ENCODE measurements at places on chromosomes 12 and 14.

DNA sequence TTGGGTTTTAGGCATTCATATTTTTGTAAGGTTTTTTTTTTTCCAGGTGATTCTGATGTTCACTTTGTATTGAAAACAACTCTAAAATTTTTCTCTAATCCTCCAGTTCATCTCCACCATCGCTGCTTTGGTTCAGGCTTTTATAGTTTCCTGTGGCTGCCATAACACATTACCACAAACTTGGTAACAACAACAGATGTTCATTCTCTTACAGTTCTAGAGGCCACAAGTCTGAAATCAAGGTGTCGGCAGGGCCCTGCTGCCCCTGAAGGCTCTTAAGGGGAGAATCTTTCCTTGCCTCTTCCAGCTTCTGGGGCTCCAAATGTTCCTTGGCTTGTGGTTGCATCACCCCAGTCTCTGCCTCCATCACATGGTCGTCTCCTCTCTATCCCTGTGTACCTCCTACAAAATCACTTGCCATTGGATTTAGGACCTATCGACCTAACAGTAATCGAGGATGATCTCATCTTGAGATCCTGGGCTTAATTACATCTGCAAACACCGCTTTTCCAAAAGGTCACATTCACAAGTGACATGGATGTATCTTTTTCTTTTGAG, 55.2 kb downstream of the PELI2 start:
- DNase-seq = no peak

- DNase-seq = no peak
Observed at GRCh38 chr12:115941362-115941761, 336.1 kb downstream of the MED13L start.

GRCh38 chr12:105032703-105033357, 46.7 kb downstream of the NOPCHAP1 start:
- DNase-seq = no peak

DNA sequence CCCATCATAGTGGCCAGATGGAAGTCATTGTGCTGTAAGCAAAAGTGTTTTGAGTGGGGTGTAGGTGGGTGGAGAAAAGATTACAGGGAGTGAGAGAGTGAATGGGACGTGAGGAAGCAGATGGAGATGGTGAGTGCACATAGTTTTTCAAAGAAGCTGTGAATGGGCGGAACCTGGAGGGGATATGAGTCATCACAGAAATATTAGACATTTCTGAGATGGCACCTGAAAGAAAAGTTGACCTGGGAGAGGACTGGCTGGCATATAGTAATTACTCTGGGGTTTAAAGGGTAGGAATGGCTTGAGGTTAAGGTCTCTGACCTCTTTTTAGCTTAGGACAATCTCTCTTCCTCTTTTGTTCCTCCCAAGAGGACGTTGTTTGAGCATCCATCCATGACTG, 50.5 kb downstream of the ANO4 start:
- DNase-seq = no peak

DNA sequence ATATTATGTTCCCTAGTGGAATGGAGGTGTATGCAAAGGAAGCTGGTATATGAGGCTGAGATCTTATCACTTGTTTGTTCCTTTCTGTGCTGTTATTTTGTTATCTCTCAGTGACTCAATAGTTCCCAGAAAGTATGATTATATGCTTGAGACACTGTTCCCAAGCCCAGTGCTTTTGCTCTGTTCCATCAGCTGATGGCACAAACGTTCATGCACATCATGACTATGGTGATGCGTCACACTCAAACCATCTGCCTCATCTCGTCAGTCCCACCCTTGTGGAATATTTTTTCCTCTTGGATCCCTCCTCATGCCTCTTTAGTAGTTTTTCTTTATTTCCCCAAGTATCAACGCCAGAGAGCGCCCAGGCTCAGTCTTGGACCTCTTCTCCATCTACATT, 786.9 kb downstream of the AACS start:
- no peak for DNase-seq

- no peak for DNase-seq
Observed at GRCh38 chr12:105226219-105226618, 9.8 kb downstream of the APPL2 start.

GRCh38 chr14:91284791-91285548, 40.5 kb upstream of the GPR68 start:
- no peak for DNase-seq

GRCh38 chr12:79424109-79424721, 266.5 kb downstream of the PAWR start:
- peak; percentile 49 for DNase-seq

DNA sequence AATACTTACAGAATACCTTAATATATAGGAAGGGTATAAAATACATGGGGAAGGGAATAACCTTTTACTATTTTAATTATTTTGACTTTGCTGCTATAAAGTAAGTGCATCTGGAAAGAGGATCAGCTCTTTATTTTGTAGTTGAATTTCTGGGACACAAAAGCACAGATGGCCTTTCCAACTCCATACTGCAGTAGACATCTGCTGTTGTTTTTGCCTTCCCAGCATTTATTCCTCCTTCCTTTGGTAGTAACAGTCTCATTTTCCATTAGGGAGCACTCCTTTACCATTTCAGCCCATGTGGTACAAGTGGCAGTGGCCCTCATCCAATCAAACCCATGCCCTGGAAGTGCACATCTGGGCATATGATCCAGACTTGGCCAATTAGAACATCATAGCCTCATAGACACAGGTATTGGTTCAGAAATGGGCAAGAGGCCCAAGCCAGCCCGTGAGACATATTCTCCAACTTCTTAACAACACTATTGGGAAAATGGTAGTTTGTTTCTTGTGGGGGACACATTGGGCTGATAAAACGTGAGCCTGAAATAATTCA, 64.8 kb upstream of the YARS2 start:
- no peak for DNase-seq

DNA sequence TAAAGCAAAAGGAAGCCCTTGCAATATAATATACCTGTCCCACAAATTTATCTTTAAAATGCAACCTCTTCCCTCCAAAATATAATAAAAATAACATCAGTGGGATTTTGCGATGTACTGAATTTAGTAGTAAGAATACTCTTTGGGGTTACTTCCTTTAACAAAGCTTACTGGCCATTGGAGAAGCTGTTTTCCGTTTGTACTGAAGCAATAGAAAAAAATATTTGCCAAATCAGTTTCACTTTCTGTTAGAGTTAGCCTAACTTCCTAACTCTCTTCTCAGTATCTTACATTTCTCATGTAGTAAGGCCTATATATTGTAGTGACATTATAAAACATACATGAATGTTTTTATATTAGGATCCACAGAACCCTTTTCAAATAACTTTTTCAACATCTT, 3.7 kb downstream of the MAX start:
- DNase-seq = no peak

DNA sequence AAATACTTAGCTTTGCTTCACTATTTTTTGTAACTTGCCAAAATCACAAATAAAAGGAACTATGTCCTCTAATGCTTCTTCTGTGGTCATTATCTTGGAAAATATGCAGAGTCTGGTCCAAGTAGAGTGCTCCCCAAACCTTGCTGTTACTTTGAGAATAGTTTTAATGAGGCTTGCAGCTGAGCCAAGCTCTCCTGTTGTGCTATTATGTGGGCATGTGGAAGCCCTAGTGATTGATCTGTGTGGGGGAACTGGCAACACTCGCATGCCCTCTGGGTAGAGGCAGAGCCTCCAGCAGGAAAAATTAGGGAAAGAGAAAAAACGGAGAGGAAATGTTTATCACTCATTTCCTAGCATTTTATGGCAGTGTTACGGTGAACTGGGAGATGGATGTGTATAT, 473.1 kb downstream of the EGLN3 start:
- no peak for DNase-seq

DNA sequence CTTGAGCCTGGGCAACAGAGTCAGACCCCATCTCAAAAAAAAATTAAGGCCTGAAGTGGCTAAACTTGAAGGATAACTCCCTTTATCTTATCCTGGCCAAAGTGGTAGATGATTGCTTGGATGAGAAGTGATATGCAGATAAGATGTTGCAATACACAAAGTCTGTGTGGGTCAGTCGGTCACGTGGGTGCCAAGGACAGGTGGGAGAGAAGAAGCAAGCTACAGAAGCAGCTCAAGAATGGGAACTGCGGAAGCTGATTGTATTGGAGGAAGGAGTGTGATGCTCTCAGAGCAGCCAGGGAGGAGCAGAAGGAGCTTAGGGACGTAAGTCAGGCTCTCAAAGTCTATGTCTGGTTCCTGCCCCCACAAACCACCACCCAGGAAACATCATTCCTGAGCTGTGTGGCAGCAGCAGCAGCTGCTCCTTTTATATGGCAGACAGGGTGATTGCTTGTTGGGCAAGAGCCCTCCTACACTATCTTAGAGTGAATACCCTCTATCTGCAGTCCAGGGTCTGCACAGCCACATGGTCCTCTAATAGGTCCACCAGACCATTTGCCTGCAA, 54.5 kb downstream of the ATP2A2 start:
- DNase-seq = no peak

DNA sequence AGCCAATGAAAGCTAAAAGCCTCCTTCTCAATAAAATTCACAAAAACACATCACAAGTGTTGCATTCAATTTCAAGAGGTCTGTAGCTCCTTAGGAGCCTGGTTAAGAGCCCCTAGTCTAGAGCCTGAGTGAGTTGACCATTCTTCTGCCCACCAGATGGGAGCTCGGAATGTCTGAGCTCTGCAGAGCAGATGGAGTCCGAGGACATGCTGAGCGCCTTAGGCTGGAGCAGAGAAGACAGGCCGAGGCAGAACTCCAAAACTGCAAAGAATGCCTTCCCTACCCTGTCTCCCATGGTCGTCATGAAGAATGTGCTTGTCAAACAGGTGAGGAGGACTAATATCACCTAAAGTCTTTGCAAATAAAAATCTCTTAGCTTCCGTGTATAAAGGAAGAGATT, 11.6 kb downstream of the CIPC start:
- DNase-seq = no peak

GRCh38 chr12:69272511-69272910, 33.1 kb downstream of the CPSF6 start:
- no peak for DNase-seq

- no peak for DNase-seq
Observed at GRCh38 chr14:86357119-86357518, 827.2 kb downstream of the FLRT2 start.

- DNase-seq = no peak
Observed at GRCh38 chr14:92470811-92471210, 42.8 kb upstream of the RIN3 start.

DNA sequence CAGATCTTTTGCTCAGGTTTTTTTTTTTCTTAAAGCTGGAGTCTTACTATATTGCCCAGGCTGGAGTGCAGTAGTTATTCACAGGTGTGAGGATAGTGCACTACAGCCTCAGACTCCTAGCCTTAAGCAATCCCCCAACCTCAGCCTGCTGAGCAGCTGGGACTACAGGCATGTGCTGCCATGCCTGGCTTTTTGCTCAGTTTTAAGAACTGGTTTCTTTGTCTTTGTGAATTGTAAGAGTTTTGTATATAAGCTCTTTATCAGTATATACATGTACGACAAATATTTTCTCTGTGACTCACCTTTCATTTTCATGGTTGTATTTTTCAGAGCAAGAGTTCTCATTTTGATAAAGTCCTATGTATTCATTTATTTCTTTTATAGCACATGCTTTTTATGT, 33.3 kb upstream of the C2CD5 start:
- no peak for DNase-seq

GRCh38 chr12:3201339-3202051, 124.3 kb downstream of the TSPAN9 start:
- no peak for DNase-seq

DNA sequence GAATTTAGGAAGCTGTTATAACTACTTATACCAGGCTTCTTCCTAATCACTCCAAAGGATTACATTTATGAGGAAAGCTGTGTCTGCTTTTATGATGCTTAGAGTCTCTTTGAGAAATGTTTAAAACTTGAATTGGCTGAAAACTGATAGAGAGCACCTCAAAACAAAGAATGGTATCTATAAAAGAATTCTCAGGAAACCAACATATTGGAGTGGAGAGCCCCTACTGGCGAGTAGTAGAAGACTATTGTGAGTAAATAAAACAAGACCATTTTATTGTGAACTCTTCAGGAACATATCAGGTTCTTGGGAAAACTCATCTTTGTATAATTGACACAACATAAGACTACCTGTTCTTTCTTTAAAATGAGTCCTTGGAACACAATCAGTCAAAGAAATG, 578.6 kb downstream of the RERGL start:
- DNase-seq = no peak

- DNase-seq = no peak
Observed at GRCh38 chr12:132583736-132584135, 26.6 kb downstream of the LRCOL1 start.

- no peak for DNase-seq
Observed at GRCh38 chr12:45273717-45274271, 57.9 kb downstream of the ANO6 start.

DNA sequence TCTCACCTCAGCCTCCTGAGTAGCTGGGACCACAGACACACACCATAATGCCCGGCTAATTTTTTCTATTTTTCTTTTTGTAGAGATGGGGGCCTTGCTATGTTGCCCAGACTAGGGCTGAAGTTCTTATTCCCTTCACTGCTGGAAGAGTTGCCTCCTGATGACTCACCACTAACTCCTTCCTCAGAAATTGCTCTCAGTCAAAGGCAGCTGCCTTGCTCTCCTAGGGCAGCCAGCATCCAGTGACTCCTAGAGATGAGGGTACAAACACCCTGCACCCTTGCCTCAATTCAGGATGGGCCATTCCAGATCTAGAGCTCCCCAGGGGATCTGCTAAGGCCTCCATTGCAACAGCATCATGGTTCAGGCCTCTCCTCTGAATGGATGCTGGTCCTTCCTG, 54.0 kb upstream of the RASSF8 start:
- DNase-seq = no peak

GRCh38 chr14:76289276-76289675, 86.7 kb upstream of the ESRRB start:
- no peak for DNase-seq
